MV-4-11 (cell line): ENCODE measurements at places on chromosomes 5 and 9.

GRCh38 chr5:7395947-7396712, at the start of gene ADCY2:
TSS of gene ADCY2 (plus strand) at chr5:7396138. CDS start at chr5:7396297, 159 bp downstream.
- no peak for DNase-seq

- no peak for DNase-seq
Observed at GRCh38 chr5:34503379-34504253, 152.5 kb upstream of the RAI14 start.

DNA sequence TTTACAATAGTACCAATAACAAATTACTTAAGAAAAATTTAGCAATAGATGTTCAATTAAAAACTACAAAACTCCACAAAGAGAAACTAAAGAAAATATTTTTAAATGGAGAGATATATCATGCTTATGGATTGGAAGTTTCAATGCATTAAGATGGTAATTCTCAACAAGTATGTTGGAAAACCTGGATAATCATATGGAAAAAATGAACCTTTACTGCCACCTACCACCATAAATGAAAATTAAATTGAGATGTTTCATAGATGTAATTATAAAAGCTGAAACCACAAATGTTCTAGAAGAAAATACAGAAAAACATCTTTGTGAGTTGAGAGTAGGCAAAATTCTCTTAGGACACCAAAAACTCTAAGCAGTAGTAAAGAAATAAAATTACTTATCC, 121.7 kb downstream of the ANKRD18B start:
- no peak for DNase-seq

DNA sequence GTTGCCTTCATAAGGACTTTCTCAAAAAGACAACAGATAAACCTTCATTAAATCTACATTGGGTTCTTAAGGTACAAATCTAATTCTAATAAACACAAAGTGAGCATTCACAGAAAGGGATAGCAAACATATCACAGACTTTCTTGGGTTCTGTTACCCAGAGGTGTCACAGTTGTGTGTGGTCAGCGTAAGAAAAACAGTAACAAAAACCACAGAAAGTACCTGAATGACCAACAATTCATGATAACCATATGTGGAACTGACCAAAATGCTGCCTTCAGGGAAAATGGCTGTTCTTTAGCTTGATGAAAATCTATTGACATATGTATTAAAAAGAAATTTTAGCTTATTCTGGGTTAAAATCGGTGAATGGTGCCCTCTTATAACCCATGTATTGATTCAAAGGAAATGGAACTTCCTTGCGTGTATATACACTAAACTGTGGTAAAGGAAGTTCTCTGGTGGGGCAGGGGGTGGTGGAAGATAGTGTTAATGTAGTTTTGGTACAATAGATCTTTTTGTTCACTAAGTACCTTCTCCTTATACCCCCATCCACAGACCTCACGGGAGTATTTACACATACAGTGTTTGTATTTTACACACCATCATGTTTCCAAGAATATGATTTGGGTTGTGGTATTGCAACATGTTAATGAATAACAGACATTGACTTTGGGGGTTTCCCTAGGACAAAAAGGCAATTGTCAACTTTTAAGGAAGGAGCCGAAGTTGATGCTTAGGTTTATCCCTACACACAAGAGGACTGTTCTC, 152.5 kb downstream of the APBA1 start:
- no peak for DNase-seq

- no peak for DNase-seq
Observed at GRCh38 chr5:142122121-142122520, 13.5 kb downstream of the NDFIP1 start.

DNA sequence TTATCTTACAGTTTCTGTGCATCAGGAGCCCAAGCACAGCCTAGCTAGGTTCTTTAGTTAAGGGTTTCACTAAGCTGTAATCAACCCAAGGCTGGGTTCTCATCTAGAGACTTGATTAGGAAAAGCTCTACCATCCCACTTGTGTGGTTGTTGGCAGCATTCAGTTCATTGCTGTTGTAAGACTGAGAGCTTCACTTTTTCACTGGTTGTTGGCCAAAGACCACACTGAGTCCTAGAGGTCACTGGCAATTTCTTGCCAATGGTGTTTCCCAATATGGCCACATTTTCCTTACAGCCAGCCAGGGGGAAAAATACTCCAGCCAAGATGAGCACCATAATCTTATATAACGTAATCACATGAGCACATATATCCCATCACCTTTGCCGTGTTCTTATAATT, 74.3 kb downstream of the SMIM15 start:
- DNase-seq = no peak

GRCh38 chr5:52657247-52657645, 130.5 kb upstream of the ITGA1 start:
- peak; percentile 29 for DNase-seq

DNA sequence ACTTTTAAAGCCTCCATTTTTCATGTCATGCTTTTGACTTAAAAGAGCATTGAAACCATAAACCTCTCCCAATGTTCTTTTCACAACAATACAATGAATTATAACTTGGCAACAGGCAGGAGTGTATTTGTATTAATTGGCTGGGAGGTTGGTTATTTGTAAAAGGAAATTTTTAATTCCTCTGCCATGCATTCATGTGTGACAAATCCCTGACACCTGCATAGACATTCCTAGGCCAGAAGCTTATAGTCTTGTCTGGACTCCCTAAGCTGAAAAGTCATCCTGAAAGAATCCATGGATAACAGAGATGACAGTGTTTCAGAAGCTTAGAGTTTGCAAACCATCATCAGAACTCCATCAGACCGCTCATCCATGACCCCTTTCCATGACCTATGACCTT, 76.3 kb upstream of the PTGER4 start:
- no peak for DNase-seq

GRCh38 chr5:55597014-55597981, 62.5 kb upstream of the PLPP1 start:
- DNase-seq = peak; percentile 45

DNA sequence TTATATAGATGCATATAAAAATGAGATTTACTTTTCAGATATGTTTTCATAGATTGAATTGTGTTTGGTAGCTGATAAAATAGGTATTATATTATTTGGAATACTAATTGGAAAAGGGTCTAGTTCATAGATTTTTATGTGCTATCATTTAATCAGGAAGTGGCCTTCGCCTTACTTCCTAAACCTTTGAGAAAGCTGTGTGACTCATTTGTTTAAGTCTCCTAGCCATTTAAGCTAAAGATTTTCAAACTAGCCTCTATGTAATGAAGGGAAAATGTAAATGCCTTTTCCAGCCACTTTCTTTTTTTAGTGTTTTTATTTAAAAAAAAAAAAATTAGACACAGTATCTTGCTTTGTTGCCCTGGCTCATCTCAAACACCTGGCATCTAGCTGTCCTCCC, 97.5 kb downstream of the DMXL1 start:
- DNase-seq = no peak

GRCh38 chr5:94754824-94755223, 136.4 kb downstream of the SLF1 start:
- DNase-seq = no peak

DNA sequence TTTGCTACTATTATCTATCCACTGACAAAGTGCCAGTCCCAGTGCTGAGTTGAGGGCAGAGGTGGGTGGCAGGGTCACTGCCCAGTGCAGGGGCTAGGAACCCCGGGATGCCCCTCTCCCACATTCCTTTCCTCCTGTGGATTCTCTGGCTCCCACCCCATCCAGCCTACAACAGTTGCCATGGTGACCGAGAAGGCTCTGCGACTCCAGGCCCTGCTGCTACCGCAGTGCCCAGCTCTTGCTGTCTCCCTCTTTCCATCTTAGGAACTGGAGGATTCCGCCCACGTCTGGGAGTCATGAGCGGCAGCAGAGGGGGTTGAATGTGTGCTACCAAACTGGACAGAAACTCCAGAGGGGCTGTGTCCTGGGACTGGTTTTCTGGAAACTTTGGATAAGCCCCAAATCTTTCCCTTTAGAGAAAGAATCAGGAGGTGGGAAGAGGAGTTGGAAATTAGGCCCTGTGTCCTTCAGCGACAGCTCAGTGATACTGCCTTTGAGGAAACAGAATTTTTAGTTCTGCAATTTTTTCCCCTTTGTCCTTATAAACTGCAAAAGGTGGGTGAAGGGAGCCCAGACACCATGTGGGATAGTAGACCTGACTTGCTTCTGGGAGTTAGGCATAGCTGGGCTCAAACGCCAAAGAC, 20.7 kb upstream of the C5orf47 start:
- peak; percentile 24 for DNase-seq

GRCh38 chr5:40694433-40694832, 14.7 kb downstream of the PTGER4 start:
- DNase-seq = no peak

DNA sequence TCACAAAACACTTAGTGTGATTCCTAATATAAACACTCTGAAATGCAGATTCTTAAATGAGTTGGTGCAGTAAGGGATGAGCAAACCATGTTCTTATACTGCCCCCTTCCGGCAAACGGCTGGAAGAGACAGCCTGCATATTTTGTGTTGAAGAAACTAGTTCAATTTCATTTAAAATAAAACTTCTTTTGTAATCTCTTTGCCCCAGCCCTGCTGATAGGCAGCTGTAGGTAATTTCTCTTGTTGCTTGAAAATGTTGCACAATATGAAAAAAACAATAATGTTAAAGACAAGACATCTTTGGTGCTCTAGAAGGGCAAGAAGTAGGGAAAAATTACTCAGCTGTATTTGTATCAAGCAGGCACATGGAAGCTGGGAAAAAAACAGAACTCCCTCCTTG, 89.7 kb upstream of the CCNG1 start:
- DNase-seq = peak; percentile 56

- peak; percentile 45 for DNase-seq
Observed at GRCh38 chr5:72440207-72440638, 67.0 kb downstream of the ZNF366 start.

- no peak for DNase-seq
Observed at GRCh38 chr9:129845373-129845772, 10.1 kb downstream of the USP20 start.

- DNase-seq = no peak
Observed at GRCh38 chr9:80946496-80947170, 742.7 kb downstream of the TLE1 start.

DNA sequence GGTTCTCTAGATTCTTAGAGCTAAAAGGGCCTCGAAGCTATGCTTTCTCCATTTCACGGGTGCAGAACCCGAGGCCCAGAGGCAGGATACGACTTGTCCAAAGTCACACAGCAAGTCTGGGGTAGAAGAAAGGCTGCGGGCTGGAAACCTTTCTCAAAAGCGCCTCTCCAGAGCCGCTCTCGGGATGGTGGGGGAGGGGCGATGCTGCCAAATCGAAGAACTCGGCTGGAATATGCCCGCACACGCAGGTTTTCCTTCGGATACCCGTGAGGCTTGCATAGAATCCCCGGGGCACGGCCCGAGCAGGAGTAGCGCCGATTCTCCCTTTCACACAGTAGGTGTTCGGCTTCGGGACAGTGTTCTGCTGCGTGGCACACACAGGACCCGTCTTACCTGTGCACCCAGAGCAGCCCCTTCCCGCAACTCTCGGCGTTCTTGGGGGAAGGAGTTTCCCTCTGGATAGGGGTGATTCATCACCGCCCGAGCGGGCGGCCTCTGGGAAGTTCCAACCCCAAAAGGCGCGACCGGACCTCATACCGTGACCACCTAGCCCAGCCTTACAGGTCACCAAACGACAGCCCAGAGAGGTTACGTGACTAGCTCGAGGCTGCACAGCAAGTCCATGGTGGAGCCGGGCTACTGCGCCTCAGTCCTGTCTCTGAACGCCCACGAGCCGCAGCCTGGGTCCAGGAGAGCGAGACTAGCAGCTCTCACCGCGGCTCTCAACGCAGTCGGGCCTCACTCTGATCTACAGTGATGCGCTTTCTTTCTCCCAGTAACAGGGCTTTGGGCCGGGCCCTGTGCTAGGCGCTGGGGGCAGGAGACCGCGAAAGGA, 4.1 kb downstream of the PAX5 start:
- DNase-seq = no peak

- no peak for DNase-seq
Observed at GRCh38 chr5:87403409-87403808, 9.3 kb downstream of the CCNH start.

GRCh38 chr9:3879315-3879714, 353.5 kb upstream of the RFX3 start:
- no peak for DNase-seq

DNA sequence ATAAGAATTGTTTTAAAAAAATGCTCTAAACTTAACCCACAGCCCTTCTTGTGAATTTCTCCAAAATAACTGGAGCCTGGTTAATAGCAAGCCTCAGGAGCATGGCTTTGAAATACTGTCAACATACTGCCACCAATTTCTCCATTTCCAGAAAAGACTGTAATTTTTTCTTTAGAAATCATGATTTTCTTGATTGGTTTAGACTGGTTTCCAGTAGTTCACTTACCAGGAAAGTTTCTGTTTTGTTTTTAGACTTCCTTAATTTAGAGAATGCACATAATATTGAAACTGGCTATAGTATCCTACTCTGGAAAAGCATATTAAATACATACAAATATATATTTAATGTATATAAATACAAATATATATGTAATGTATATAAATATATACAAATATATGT, 4.5 kb upstream of the CD274 start:
- peak; percentile 80 for DNase-seq

DNA sequence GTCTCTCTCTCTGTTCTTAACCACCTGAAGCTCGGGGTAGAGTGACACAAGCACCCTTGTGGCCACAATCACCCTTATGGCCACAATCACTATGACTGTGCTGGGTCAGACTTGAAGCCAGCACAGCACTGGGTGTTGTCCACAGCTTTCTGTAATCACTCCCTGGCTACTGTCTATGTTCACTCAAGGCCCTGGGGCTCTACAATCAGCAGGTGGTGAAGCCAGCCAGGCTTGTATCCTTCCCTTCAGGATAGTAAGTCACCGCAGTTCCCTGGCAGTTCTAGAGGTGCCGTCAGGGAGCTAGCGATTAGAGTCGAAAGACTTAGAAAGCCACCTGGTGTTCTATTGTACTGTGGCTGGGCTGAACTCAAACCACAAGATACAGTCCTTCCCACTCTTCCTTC, 44.2 kb downstream of the GDA start:
- no peak for DNase-seq

- DNase-seq = no peak
Observed at GRCh38 chr5:90965110-90965685, 406.6 kb downstream of the ADGRV1 start.

DNA sequence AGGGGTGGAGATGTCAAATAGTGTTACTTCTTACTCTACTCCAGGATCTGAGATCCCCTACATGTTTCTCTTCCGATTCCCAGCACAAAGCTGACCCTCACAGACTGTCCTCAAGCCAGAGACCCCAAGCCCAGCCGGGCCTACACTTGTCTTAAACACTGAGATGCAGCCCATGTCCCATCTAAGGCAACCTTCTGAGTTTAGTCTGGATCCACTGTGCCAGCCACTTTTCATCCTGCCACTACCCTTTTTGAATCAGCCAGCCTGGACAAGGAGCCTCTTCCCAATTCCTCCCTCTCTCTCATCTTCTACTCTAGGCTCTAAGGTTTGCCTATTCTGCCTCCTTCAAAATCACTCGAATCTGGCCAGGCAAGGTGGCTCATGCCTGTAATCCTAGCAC, 6.2 kb upstream of the MYORG start:
- DNase-seq = no peak

DNA sequence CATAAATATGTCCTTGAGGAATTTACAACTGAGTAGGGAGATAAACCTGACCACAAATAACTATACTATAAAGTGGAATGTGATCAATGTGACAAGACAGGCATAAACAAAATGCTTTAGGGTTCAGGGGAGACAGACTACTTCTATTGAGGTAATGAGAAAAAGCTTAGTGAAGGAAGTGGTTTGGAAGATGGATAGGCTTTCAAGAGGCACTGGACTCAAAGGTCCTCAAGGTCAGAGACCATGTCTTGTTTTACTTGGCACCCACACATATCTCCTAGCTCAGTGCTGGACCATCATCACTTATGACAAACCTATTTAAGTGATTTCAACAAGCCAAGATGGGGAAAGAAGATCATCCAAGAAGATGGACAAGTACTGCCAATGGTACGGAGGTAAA, 257.8 kb downstream of the BNC2 start:
- DNase-seq = no peak
